Stimulated activated CD4-positive, alpha-beta T cell treated with anti-CD3 and anti-CD28 coated beads, TNF-alpha, amount 100 ng/mL, for 4 hours (primary cell): ENCODE measurements at places on chromosomes 2 and 18.

GRCh38 chr18:811892-812375 lies at the start of gene YES1:
Gene YES1, minus strand, starts transcription at chr18:812242. Its CDS starts 55,415 bp downstream, at chr18:756827.
- no peak for DNase-seq

DNA sequence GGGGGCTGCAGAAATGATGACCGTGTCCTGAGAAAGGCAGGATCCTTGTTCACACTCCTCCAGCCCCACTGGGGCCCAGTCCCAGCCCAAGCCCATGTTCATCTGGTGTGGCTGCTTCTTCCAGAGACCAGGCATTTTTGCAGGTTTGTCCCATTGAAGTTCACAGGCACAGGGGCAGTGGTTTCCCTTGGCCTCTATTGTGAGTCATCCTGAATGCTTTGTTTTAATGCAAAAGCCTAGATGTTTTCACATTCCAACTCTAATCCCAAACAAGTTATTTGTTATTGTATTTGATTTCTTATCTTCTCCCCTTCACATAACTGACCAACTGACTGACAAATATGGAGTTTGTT lies 426.4 kb upstream of the ID2 start:
- DNase-seq, result no peak

DNA sequence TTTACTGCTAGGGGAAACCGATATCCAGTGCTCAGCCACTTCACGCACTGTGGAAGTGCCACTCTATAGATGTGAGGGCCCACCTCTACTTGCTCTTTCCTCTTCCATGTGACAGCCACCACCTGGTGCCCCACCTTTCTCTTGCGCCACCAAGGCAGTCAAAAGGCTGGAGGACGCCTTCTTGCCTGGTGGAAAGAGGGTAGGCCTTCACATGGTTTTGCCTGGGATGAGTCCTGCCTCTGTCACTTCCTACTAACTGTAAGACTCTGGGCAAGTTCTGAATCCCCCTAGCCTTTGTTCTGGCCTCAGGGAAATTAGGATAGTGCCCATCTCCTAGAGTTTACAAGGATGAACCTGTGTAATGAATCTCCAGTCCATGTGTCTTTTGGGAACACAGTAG lies 66.1 kb upstream of the ODC1 start:
- DNase-seq, result no peak

GRCh38 chr2:233482616-233483015 lies 84.0 kb downstream of the USP40 start:
- DNase-seq, result no peak

GRCh38 chr18:75249672-75250470 lies 39.3 kb downstream of the TSHZ1 start:
- no peak for DNase-seq

- DNase-seq, result no peak
Observed at GRCh38 chr2:216043949-216044348, 30.6 kb upstream of the MREG start.

- no peak for DNase-seq
Observed at GRCh38 chr2:26892922-26893524, 45.1 kb downstream of the DPYSL5 start.

DNA sequence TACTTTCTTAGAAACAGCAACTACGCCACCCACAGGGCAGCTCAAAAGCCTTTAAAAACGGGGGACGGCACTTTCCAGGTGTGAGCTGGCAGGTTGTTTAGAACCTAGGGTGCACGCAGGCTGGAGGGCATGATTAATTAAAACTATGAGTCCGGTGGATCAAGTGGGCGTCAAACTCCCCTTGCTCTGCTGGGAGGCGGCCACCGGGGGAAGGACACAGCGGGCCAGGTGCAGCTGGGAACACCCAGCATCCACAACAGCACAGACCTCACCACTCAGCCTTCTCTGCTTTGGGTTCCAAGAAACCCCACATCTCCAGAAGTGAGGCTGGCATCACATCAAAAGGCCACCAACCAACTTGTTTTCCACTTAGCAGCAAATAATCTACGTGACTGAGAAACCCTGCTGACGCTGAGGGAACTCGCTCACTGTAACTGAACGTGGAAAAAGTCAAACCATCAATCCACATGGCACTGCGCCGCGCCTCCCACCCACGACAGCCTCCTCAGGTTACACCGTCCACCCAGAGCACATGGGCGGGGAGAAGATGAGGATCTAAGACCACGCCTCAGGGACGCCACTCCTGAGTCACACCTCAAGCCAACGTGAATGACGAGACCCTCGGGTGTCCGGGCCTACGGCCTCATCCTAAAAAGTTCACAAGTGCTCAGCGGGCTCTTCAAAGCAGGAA lies 118.2 kb downstream of the ZNF516 start:
- peak; percentile 41 for DNase-seq

GRCh38 chr2:165274698-165275097 lies 35.5 kb downstream of the SCN2A start:
- no peak for DNase-seq

- no peak for DNase-seq
Observed at GRCh38 chr2:226835420-226835795, 446 bp upstream of the RHBDD1 start.

GRCh38 chr2:75462206-75462605 lies 98.5 kb downstream of the EVA1A start:
- no peak for DNase-seq

DNA sequence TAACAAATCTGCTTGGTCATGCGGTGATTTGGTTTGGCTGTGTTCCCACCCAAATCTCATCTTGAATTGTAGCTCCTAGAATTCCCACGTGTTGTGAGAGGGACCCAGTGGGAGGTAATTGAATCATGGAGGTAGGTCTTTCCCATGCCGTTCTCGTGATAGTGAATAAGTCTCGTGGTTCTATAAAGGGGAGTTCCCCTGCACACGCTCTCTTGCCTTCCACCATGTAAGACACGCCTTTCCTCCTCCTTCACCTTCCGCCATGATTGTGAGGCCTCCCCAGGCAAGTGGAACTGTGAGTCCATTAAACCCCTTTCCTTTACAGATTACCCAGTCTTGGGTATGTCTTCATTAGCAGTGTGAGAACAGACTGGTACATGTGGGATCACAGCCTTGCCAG lies 36.7 kb downstream of the TRABD2A start:
- no peak for DNase-seq

GRCh38 chr18:37787452-37787851 lies 221.9 kb upstream of the CELF4 start:
- DNase-seq, result no peak

DNA sequence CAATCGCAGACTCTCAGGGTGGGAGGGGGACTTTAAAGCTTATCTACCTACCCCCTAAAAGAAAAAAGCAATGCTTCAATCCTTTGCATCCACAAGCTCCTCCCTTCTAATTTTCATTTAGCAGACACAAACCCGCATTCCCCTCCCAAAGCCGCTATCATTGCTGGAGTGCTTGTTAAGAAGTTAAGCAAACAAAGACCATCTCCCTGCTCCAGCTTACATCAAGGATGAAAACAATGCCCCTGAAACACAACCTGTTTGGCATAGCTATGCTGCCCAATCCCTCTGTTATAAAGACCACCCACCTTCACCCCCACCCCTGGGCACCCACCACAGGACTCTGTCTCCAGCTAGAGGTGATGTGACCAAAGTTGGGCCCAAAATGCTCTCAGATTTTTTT lies 33.0 kb downstream of the REEP1 start:
- no peak for DNase-seq
